ENCODE measurements at places on chromosomes 3 and 15. TPM values are rescaled to one million over a fixed set of nuclear protein-coding genes. Genes with fewer than 3 reads are reported as not detected.

DNA sequence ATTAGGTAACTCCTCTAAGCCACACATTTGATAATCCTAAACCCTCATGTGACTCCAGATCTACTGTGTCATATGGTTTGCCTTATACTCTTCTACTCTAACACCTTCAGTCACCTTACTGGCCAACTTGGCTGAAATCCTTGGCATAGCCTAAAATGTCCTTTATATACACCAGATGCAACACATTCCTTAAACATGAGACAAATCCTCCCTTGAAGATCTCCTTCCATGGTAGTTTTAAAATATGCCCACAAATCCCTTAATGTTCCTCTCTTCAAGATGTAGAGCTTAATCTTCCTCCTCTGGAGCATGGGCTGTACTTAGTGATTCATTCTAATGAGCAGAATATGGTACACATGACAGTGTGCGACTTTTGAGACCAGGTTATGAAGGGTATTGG is 238.9 kb downstream of the SUCLG2 start:
- peaks cover 36% of the 10 kb centered on the region for H3K36me3 ChIP-seq
- H3K4me3 ChIP-seq, result no peak overlapping the region
- no peaks in the 10 kb centered on the region for H3K4me1 ChIP-seq
- no peak overlapping the region for H3K27ac ChIP-seq
- no peaks in the 10 kb centered on the region for H3K27me3 ChIP-seq
- no peak for DNase-seq

DNA sequence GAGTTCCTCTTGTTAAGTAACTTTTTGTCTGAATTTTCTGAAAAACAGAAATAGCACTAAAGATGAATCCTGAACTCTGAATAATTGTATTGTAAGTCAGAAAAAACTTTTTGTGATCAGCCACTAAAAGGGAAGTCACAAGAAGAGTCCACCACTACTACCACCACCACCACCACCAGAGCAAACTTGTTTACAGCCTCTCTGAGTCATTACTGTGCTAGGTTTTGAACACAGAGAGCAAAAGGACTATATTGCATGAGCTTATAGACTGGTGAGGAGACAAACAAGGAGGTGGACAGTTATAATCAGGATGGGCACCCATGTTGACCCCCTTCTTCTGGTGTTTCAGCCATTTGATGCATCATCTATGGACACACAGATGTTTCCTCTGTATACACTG is 141.7 kb downstream of the IL5RA start:
- H3K4me1 ChIP-seq, result no peaks in the 10 kb centered on the region
- DNase-seq, result no peak
- H3K4me3 ChIP-seq, result no peak overlapping the region

SLC6A11 gene
- not detected for total RNA-seq

EMC7 gene
- total RNA-seq, result 81.8 TPM

DNA sequence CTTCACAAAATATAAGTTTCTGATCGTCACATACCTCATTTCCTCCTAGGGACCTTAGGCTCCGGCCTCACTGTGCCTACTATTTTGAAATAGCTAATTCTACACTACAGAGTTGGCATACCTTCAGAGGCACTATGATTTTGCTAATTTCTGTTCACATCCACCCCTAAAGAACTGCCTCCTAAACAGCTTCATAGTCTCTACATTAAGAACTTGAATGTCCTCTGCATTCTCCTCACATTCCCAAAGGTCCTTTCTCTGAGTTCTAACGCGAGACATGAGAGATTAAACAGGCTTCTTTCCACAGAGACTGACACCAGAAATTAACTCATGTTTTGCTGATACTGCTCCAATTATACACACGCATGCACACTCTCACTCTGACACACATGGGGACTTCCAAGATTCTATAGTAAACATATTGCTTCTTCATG is 75.5 kb downstream of the DLG1 start:
- no peaks in the 10 kb centered on the region for H3K36me3 ChIP-seq
- no peaks in the 10 kb centered on the region for H3K27me3 ChIP-seq
- peaks cover 9% of the 10 kb centered on the region for H3K4me1 ChIP-seq
- H3K4me3 ChIP-seq, result no peak overlapping the region
- no peak for DNase-seq

ZNF80 gene
- total RNA-seq, result 0.28 TPM

DNA sequence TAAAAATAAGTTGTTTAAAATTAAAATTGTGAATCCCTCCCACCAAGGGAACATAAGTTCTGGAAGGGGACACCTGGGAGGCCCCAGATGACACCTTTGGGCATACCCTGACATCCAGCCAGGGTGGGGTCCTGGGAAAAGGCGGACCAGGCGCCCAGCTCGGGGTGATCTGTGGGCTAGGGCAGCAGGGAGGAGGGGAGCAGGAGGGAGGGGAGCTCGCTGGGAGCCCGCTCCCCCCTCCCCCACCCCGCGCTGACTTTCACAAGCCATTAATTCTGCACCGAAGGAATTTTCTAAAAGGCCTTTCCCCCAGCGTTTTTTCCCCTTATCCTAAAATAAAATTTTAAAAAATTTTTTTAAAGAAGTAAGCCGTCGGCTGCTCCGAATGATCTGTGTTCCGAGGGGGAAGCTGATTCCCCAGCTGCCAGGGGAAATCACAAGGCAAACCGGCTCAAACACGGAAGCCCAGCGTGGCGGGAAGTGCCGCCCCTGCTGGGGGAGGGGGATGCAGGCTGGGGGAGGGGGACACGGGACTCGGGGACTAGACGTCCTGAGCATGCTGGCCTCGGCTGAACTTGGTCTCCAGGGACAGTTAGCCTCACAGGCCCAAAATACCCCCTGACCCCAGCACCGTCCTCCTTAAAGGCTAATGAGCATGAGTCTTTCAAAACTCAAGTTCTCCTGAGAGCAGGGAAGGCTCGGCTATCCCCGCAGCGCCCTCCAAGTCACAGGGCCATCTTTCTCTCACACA is 13.9 kb downstream of the PLXND1 start:
- no peaks in the 10 kb centered on the region for H3K36me3 ChIP-seq
- no peak for DNase-seq
- peaks cover 43% of the 10 kb centered on the region for H3K27me3 ChIP-seq
- no peak overlapping the region for H3K27ac ChIP-seq
- H3K4me1 ChIP-seq, result peaks cover 27% of the 10 kb centered on the region
- H3K4me3 ChIP-seq, result no peak overlapping the region

DNA sequence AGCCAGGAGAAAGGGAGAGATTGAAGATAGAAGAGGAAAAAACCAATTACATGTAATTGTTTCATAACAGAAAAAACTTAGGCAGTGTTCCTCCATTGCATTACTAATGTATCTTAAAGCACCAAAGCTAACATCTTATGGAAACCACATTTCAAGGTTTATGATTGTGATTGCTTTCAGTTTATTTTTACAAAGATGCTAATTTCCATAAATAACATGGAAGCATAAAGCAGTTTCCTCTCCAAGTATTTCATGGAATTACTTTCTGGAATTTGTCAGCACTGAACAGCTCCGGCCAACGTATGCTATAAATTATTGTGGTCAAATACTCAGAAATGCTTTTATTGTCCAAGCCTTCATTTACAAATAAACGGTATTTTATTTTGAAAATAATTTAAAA is 11.6 kb downstream of the ADAMTSL3 start:
- H3K4me1 ChIP-seq, result no peaks in the 10 kb centered on the region
- no peaks in the 10 kb centered on the region for H3K36me3 ChIP-seq
- no peak overlapping the region for H3K27ac ChIP-seq
- no peak overlapping the region for H3K4me3 ChIP-seq
- H3K27me3 ChIP-seq, result no peaks in the 10 kb centered on the region

GRCh38 chr3:143951351-143951971 is 20.2 kb upstream of the DIPK2A start:
- H3K27me3 ChIP-seq, result peaks cover 12% of the 10 kb centered on the region
- H3K4me1 ChIP-seq, result peaks cover 1% of the 10 kb centered on the region
- DNase-seq, result peak; percentile 33
- H3K27ac ChIP-seq, result no peak overlapping the region
- no peak overlapping the region for H3K4me3 ChIP-seq

HDAC11 gene
- 2.0 TPM for total RNA-seq

SPATA12 gene
- not detected for total RNA-seq

EFHB gene
- total RNA-seq, result 0.58 TPM

- no peaks in the 10 kb centered on the region for H3K27me3 ChIP-seq
- H3K36me3 ChIP-seq, result peaks cover 4% of the 10 kb centered on the region
- no peak overlapping the region for H3K4me3 ChIP-seq
- peaks cover 53% of the 10 kb centered on the region for H3K4me1 ChIP-seq
- DNase-seq, result no peak
Observed at GRCh38 chr15:42498212-42499068, 3.0 kb downstream of the SNAP23 start.

NAA50 gene
- 104 TPM for total RNA-seq

SPINK8 gene
- total RNA-seq, result not detected

LINGO1 gene
- total RNA-seq, result not detected

DNA sequence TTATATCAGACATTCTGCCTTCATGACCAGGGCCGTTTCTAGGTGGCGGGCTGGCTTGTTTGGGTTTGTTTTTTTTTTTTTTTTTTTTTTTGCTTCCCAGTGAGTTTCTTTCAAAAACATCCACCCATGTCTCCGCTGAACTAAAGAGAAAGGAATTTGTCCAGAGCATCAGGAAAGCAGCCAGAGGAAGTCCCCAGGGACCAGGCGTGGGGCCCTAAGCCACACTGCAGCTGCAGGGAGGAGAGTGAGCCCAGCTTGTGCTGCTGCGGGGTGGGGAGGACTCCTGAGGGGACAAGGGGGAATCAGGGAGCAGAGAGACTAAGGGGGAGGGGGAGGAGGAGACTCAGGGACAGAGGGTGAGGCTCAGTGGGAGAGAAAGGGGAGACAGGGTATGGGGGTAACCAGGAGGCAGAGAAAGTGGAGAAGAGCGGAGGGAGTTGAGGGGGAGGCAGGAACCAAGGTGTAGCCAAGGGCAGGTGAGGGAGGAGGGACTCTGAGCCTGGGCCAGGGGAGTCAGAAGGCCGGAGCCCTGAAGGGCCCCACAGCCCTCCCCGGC is 49.5 kb downstream of the CYP11A1 start:
- H3K27ac ChIP-seq, result no peak overlapping the region
- H3K36me3 ChIP-seq, result no peaks in the 10 kb centered on the region
- no peaks in the 10 kb centered on the region for H3K27me3 ChIP-seq
- H3K4me3 ChIP-seq, result no peak overlapping the region
- DNase-seq, result no peak
- H3K4me1 ChIP-seq, result peaks cover 31% of the 10 kb centered on the region

DNA sequence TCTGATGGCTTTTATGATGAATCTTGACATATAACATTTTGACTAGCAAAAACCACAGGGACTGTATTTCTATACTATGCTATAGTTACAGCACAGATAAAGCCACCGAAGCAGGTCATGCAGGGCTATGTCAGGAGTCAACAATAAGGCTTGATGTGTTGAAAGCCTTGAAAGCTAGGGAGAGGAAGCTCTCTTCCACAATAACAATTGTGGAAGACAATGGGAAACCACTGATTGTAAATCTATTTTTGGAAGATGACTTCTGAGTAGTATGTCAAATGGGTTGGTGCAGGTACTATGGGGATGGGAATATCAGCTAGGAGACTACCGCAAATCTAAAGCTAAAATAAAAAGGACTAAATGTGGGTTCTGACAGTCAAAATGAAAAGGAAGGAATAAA is 4.0 kb upstream of the AQR start:
- H3K27me3 ChIP-seq, result no peaks in the 10 kb centered on the region
- no peak for DNase-seq
- no peak overlapping the region for H3K4me3 ChIP-seq
- H3K4me1 ChIP-seq, result peaks cover 14% of the 10 kb centered on the region

GRCh38 chr3:159732172-159733111 is 256.2 kb upstream of the IL12A start:
- DNase-seq, result no peak
- H3K36me3 ChIP-seq, result no peaks in the 10 kb centered on the region
- no peak overlapping the region for H3K4me3 ChIP-seq
- H3K27me3 ChIP-seq, result no peaks in the 10 kb centered on the region

CPNE9 gene
- total RNA-seq, result not detected

IL5RA gene
- total RNA-seq, result not detected

DNA sequence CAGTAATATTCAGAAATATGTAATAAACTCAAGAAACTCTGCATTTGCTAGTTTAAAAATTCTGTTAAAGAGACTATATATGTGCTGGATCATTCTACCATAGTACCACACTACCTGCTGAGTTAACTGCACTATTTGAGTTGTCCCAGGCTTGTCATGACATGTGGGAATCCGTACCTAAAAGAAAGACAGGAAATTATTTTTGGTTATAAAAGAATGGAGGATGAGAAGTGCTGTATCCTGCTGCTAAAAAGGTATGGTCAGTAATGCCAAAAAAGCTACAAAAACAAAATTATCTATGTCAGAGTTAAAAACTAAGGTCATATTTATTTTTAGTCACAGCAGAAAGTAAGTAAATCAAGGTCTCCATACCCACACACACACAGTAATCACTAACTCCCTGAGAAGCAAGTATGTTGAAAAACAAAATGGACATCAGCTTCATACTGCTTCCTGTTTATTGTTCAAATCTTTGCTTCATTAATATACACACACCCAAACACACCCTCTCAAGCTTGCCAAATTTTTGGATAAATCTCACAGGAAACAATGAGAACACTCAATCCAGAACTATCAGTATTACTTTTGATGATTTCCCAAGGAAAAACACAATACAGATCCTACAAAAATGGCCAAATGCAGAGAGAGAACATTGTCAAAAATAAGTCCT is 33.7 kb downstream of the DENND6A start:
- peaks cover 15% of the 10 kb centered on the region for H3K4me1 ChIP-seq
- peaks cover 39% of the 10 kb centered on the region for H3K36me3 ChIP-seq
- peak overlapping the region; percentile 24 for H3K27ac ChIP-seq

GRCh38 chr15:76464247-76464646 is 127.7 kb downstream of the ISL2 start:
- DNase-seq, result no peak
- H3K27ac ChIP-seq, result no peak overlapping the region
- H3K36me3 ChIP-seq, result peaks cover 16% of the 10 kb centered on the region
- H3K4me3 ChIP-seq, result no peak overlapping the region

DNA sequence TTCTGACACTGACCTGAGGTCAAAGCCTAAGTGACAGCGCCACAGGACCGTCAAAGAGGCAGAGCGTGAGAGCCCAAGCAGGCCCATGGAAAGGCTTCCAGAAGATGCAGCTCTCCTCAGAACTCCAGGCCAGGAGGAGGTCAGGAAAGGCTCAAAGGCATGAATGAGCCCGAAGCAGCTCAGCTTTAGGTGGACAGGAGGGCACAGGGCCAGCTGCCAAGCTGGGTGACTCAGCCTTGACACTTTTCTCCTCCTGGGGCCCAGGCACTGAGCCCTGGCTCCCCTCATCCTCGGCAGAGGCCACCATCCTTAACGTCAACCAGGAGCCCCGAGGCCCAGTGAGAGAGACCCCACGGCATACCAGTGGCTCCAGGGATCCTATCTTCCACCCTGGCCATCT is 62.9 kb downstream of the ADCY5 start:
- DNase-seq, result no peak
- no peak overlapping the region for H3K4me3 ChIP-seq
- H3K36me3 ChIP-seq, result no peaks in the 10 kb centered on the region
- no peaks in the 10 kb centered on the region for H3K4me1 ChIP-seq
- H3K27ac ChIP-seq, result no peak overlapping the region

GRCh38 chr3:74613060-74613459 is 1.4 kb downstream of the CNTN3 start:
- no peak overlapping the region for H3K4me3 ChIP-seq
- H3K4me1 ChIP-seq, result no peaks in the 10 kb centered on the region
- no peaks in the 10 kb centered on the region for H3K36me3 ChIP-seq
- no peak for DNase-seq

GRCh38 chr3:48039487-48040190 is 23.4 kb upstream of the MAP4 start:
- no peaks in the 10 kb centered on the region for H3K36me3 ChIP-seq
- no peak overlapping the region for H3K27ac ChIP-seq
- DNase-seq, result no peak

All from activated CD4-positive, alpha-beta memory T cell treated with anti-CD3 and anti-CD28 coated beads, Interleukin-2, amount 10 ng/mL, durations not matched to agents 7 days and 5 days (primary cell).